ENCODE measurements at places on chromosomes 13 and 19. TPM values are rescaled to one million over a fixed set of nuclear protein-coding genes. Genes with fewer than 3 reads are reported as not detected.

Gene TMEM145
- not detected for total RNA-seq

- DNase-seq: peak; percentile 49
Observed at GRCh38 chr13:113220877-113221276, 11.5 kb downstream of the CUL4A start.

GRCh38 chr13:19864746-19865309 is 1.4 kb upstream of the ZMYM5 start:
- peak; percentile 87 for DNase-seq

GRCh38 chr19:45249261-45250033 is 1.6 kb upstream of the MARK4 start:
- DNase-seq: no peak

- peak; percentile 86 for DNase-seq
Observed at GRCh38 chr13:20495087-20496023, 30.3 kb downstream of the CRYL1 start.
